ENCODE measurements at places on chromosomes 16 and 17.

- DNase-seq = no peak
Observed at GRCh38 chr16:52976539-52977167, 76.0 kb downstream of the CHD9NB start.

GRCh38 chr17:81717049-81717765, 5.1 kb downstream of the SLC25A10 start:
- no peak for DNase-seq

GRCh38 chr17:45345246-45345553, 28.4 kb upstream of the MAP3K14 start:
- DNase-seq = no peak

GRCh38 chr16:78176435-78176834, 77.0 kb downstream of the WWOX start:
- DNase-seq = no peak

DNA sequence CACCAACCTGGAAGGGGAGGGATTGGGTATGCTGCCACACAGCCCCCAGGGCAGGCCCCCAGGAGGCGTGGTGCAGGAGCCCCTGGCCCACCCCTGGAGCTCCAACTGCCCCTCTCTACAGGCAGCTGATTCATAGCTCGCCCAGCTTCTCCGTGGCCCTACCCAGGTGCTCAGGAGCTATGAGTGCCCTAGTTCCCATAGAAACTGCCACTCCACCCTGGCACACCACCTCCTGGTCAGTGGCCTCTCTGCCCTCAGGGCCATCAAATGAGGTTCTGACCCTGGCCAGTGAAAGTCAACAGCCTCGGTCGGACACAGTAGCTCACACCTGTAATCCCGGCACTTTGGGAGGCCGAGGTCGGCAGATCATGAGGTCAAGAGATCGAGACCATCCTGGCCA, 18.0 kb downstream of the CNGB1 start:
- DNase-seq = no peak

DNA sequence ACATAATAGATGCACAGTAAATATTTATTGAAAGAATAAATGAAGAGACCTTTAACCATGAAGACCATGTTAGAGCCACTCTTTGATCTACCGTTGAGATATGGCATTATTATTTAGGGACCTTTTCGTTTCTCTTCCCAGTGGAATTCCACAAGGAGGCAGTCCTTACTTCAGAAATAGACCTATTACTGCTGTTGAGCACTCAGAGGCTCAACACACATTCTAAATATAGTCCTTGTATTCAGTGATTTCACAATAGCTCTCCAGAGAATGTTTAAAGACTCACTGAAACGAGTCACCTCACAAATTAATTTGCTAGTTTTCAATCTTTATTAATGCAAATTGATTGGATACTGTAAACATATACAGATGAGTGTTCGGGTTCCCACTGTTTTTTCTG, 603.8 kb downstream of the CDH8 start:
- no peak for DNase-seq

DNA sequence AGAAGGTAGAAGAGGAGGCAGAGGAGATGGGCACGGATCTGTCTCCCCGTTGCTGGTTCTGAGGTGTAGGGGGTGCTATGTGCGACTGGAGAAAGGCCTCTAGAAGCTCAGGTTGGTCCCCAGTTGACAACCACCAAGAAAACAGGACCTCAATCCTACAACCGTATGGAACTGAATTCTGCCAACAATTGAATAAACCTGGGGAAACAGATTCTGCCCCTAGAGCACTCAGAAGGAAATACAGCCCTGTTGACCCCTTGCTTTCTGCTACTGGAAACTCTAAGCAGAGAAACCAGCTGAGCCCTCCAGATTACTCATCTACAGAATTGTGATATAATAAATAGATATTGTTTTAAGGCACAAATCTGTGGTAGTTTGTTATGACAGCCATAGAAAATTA, 313.0 kb upstream of the GOT2 start:
- no peak for DNase-seq

DNA sequence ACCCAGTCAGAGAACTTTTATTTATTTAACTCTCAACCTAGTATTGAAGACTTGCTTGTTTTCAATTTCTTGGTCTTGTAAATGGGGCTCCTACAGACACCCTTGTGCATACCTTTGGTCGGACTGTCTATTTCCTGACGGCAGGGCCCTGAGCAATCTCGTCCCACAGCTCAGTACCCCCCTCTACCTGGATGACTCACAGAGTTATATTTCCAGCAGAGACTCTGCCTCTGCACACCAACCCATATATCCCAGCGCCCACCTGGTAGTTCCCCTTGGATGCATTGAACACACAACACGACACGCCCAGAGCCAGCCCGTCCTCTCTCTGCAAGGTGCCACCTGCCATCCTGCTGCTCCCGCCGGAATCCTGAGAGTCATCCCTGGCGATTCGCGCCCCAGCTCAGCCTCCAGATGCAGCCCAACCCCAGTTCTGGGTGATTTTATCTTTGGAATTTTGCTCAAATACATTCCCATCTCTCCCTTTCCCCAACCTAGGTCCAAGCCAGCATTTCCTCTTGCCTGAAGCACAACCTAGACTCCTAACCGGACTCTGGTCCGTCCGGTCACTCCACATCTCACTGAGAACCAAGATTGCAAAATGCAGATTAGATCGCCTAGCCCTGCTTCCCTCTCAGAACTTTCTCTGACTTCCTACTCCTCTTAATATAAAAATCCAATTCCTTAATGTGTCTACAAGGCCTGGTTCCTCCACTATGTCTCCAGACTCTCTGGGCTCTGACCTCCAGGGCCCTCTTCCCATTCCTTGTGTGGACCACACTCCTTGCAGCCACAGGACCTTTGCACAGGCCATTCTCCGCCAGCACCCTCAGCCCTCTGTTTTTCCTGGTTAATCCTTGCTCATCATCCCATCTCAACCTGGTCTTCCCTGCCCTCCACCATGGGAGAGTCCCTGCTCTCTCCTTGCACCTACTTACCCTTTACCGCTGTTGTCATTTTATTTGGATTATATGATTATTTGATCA, 129.2 kb downstream of the SEC14L1 start:
- DNase-seq = no peak

DNA sequence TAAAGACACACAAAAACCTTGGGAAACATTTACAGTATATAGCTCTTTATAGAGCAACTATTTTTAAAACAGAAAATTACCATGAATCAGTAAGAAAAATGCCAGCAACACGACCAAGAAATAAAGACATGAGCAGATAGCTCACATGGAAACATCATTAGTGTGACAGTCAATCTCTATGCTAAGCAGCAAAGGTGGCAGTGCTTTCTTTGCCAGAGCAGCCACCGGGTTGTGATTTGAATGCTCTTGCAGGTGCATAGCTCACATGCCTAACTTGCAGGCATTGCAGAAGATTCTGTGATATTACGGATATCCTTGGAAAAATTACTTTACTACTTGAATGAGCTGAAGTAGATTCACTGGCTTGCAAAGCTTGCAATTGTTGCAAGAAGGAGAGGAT, 652.9 kb upstream of the C16orf82 start:
- no peak for DNase-seq

DNA sequence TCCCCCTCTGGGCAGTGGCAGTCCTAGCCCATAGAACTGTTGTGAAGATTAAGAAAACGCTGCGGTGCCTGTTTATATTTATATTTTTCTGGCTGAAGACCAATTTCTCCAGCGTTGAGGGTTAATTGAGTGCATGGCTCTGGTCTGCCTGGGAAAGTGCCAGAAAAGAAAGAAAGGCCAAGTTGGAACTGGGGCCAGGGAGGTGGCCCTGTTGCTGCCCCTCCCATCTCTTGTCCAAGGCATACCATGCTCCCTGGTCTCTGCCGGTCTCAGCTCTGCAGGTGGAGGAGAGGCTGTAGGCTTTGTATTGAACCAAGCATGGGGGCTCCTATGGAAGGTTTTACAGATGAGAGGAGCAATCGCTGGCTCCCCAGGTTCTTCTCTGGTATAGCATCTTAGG, 124.7 kb downstream of the MGAT5B start:
- no peak for DNase-seq

DNA sequence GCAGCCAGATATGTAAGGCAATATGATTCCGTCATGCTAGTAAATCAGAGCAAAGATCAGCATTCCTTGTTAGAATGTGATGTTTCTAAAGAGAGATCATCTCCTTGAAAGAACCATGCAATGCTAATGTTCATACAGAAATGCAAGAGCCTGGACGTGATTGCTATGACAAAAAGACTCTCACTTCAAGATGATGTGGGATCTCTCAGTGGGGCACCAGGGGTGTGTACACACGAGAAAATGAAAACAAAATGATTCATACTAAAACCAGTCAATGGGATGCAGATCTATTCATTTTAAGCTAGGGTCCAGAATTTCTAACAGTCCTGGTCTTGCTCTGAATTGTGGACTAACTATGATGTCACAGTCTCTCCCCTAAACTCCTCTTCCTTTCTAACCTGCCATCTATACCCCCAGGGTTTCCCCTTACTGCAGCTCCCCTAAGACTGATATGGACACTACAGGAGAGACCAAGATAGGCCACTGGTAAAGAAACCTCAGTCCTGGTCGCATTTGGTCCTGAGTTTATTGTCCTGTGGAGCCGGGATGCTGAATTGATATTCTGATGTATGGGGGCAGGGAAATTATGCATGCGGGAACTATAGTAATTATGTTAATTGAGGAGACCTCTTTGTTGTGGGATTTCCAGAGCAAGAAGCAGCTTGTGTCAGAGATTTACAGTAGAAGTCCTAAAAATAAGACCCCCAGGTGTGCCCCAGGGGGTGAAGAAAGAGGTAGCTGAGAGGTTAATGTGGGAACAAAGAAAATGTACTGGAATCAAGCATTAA, 179.0 kb downstream of the PMP22 start:
- DNase-seq = no peak

DNA sequence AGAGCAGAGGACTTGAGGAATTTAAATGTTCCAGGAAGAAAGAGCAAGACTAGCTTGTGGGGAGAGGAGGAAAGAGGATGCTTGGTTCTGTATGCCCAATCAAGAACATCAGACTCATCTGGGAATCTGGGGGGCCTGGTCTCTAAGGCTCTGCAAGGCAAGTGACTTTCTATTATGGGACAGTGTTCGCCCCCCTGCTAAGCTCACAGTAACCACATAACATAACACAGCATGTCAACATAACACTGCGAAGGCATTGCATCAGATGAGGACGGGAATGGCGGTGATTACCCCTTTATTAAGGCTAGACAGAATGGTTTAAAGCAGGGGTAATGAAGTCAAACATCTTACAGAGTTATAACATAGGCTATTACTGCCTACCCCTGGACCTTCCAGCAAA, 176.6 kb upstream of the IRX6 start:
- no peak for DNase-seq

DNA sequence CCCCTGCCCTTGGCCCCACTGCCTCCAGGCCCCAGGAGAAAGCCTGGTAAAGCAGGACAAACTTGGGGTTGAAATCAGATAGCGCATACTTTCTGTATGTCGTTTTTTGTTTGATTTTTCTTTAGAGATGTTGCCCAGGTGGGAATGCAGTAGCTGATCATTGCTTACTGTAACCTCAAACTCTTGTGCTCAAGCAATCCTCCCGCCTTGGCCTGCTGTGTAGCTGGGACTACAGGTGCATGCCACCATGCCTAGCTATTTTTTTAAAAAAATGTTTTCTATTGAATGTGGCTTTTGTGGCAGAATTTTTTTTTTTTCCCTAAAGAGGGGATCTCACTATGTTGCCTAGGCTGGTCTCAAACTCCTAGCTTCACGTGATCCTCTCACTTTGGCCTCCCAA, 11.1 kb upstream of the CCL5 start:
- DNase-seq = peak; percentile 18

DNA sequence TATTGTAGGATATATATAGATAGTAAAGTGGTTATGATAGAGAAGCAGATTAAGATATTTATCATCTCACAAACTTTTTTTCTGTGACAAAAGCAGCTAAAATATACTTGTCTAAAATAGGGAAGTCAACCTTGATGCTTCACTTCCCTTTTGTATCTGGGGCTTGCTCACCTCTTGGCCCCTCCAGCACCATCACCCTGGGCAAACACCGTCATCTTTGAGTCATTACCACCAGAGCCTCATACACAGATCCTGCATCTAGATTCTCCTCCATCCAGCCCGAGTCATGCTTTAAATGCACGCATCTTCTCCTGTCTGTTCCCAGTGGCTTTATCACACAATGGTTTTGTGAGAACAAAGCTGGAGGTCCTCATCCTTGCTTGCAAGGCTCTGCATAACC, 1062.7 kb upstream of the EEF2KMT start:
- DNase-seq = no peak

GRCh38 chr17:37273409-37274051, 102.3 kb upstream of the C17orf78 start:
- no peak for DNase-seq

- no peak for DNase-seq
Observed at GRCh38 chr17:82582213-82582612, 62.7 kb downstream of the FOXK2 start.

DNA sequence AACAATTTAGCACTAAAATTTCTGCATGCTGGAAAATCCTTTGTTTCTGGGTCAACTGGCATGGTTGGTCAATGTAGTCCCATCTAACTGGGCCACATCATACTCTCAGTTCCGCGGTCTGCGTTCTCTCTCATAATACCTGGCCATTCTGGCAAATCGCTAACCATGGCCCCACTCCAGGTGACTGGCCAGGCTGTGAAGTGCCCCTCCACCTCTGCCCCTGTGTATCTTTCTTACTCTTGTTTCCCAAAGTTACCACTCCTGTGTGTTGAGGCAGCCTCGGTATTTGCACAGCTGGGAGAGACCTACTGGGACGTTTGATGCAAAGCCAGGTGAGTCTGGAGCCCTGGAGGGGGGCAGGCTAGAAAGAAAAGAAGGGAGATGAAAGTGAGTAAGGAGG, 2.0 kb upstream of the TMEM238L start:
- DNase-seq = no peak

GRCh38 chr16:10036956-10037355, 145.3 kb downstream of the GRIN2A start:
- no peak for DNase-seq

DNA sequence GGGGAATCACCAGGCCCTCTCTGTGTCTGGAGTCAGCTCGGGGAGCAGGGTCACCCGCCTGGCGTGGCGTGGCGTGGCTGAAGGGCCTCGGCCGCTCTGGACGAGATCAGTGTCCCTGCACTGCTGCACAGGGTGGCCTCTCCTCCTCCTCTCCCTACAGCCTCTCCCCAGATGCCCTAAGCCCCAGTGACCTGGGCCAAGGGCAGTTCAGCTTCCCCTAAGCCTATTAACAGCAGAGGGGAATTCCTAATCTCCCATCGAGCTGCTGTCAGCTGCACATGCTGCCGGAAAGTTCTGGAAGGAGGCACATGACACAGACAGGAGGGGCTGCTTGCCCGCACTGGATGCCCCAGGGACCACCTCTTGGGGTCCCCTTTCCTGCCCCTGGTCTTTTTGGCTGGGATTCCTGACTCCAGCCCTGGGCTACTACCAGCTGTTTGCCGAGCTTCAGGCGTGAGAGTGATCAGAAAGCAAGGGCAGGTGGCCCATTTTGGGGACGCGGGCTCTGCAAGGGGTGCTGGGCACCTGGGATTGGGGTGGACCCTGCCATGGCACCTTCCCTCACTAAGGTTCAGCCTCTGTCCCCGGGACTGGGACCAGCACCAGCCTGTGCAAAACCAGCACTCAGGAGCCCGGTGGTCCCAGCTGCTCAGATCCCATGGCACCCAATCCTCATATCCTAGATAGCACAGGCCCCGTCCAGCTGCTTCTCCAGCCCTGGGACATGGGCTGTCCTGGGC, 794 bp downstream of the PDE6G start:
- DNase-seq = no peak
